ENCODE measurements at places on chromosomes 7 and 10.
A peak's percentile ranks its signal among the peaks of the same experiment; 100 is the strongest.

DNA sequence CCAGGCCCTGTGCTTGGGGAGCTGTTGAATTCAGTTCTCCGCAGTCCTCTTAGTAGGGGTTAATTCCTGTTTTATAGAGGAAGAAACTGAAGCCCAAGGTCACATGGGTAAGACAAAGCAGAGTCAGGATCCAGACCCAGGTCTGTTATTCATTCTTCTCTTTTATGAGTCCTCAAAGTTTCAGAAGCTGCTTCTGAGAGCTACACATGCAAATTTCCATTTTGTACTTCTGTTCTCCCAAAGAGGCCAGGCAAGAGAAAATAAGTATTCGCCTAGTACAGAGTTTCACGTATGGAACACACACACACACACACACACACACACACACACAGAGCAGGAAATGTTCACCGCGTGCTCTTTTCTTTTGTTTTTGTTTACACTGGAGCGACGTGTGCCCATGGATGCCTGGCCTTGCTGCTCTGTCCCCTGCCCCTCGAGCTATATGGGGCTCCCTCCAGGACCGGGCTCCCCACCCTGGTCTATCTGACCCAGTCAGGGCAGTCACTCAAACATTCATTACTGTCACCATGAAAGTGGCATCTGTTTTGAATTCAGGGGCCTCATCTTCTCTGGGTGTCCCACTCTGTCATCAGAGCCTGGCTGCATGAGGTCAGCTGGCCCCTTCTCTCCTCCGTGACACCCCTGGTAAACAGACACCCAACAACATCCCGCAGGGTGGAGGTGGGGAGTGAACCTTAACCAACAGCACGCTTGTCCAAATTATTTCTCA, 84.4 kb downstream of the TNS3 start:
- no peak for DNase-seq

- peak; percentile 90 for DNase-seq
These were observed 56.4 kb upstream of the ECHDC3 start for GRCh38 chr10:11685787-11686218.

DNA sequence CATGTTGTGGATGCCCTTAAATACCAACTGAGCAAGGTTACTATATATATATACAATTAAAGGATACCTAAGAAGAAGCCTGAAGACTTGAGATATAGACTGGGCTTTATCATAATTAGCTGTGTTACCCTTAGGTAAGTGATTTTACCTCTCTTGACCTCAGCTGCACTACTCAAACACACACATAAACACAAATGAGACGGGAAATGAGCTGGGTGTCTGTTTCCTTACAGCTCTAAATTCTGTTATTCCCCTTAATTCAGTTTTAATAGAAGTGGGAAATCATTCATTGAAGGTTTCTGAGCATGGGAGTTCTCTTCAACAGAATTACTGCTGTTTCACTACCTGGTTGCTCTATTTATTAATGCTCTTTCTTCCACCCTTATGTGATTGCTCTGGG, 60.7 kb downstream of the GBF1 start:
- DNase-seq: no peak

- no peak for DNase-seq
These were observed 190.9 kb downstream of the REEP3 start for GRCh38 chr10:63711867-63712716.

DNA sequence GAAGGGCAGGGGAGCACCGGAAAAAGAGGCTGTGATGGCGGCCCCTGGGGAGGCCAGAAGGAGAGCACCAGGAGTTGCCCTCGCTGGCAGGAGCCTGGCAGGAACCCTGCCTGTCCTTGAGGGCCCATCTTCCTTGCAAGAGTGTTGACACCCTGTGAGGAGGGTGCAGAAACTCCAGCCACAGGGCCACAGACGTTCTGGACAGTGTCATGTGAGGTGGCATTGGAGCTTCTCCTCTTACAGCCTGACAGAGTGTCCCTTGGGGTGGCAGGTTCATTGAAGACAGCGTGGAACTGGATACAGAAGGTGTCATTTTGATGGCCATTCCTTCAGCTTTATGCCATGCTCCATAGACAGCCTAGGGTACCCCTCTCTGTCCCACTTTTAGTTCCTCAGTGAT, 54.2 kb downstream of the RBM20 start:
- no peak for DNase-seq

DNA sequence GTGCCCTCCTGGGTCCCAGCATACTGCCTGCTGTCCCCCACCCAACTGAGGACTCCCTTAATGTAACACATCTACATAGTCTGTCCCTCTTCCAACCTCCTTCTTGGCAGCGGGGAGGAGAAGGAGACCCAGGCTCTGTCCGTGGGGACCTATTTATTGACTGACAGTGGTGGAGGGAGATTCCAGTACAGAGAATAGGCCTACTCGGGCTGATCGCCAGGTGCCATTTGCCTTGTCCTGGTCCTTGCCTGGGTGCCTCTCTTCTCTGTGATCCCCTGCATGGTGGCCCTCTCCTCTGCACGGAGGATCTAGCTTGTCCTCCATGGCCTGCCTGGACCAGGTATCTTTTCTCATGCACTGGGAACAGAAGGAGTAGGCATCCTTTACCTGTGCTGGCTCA, 17.0 kb downstream of the GHRHR start:
- DNase-seq: no peak

Data from KG1 (cell line).